ENCODE measurements at places on chromosomes 3 and 15.
A peak's percentile ranks its signal among the peaks of the same experiment; 100 is the strongest.

DNA sequence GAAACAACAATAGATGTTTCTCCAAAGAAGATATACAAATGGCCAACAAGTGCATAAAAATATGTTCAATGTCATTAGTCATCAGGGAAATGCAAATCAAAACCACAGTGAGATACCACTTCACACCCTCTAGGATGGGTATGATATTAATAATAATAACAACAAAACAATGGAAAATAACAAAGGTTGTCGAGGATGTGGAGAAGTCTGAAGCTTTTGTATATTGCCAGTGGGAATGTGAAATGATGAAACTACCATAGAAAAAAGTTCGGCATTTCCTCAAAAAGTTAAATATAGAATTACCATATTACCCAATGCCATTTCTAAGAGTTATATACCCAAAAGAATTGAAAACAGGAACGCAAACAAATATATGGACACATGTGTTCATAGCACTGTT lies 10.8 kb downstream of the BHLHE40 start:
- DNase-seq: no peak

DNA sequence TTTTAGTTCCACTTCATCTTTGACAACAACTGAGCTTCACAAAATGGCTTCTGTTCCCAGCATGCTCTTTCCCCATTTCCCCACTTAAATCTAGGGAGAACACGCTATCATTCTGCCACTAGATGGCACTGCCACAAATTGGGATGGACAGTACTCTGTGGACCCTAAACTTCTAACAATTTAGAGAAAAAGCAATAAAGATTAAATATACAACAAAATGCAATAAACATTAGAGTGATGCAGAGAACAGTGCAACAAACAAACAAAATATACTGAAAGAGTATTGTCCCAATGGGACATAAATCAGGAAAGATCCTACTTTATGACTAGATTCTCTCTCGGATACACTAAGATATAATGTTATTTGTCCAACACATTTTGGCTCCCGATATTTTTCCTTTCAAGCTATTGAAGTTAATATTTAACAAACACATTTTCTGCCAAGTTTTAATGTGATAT lies 169.7 kb upstream of the TMCO5A start:
- peak; percentile 11 for DNase-seq

- DNase-seq: no peak
Measured at GRCh38 chr3:152486364-152486763, 217.6 kb downstream of the MBNL1 start.

DNA sequence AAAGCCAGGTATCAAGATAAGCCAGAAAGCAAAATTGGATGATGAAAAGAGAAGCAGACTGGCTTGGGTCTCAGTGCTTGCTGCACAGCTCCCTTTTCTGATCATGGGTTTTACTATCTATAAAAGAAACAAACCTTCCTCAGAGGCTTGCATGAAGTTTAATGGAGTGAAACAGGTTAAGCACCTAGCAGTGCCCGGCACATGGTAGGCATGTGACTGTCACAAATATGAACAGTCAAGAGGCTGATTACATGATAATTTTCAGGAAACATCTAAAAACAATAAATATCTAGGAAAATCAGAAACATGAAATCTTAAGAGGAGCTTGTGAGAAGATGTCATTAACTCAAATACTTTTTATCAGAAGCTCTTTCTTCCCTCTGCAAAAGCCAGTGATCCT lies 519.2 kb downstream of the EPHB1 start:
- no peak for DNase-seq

DNA sequence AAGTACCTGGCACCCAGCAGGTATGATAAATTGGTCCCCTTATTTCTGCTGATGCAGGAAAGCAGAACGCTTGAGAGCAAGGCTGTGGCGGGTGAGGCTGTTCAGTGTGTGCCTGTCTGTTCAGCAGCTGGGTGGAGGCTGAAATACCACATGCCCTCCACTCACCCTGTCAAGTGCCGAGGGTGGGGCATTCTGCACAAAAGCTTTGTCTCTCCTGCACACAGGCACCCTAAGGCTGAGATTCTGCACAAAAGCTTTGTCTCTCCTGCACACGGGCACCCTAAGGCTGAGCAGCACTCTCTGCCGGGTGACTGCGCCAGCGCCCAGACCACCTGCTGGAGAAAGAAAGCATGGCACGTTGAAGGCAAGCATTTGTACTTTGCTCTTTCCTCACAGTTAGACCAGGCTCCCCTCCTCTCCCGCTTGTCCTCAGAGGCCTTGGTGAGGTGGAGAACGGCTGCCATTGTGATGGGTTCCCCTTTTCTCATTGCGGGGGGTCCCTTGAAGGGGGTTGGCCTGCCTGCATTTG lies 97.5 kb downstream of the BDH1 start:
- DNase-seq: no peak

GRCh38 chr3:132034097-132034485 lies 723 bp downstream of the CPNE4 start:
- no peak for DNase-seq

- peak; percentile 82 for DNase-seq
Measured at GRCh38 chr3:48130321-48130904, 57.8 kb downstream of the CDC25A start.

GRCh38 chr3:178455226-178455625 lies 81.0 kb upstream of the KCNMB2 start:
- DNase-seq: no peak

- DNase-seq: no peak
Measured at GRCh38 chr3:100024520-100025303, 89.6 kb downstream of the FILIP1L start.

DNA sequence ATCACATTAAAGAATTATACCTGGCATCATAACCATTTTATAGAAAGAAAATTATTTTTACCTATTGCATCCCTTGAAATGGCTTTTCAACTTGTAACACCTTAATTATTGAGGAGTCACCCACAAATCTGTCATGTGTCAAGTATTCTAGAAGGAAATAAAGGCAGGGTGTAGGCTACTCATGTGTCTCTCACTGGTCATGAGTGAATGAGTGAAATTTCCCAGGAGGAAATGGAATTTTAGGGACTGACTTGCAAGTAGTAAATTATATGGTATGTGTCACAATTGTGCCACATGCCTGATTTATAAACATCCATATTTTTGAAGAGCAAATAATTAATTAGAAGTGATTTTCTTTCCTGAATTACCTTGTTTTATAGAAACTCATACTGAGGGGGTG lies 310.5 kb upstream of the ADAMTS9 start:
- no peak for DNase-seq

All from brain pericyte (primary cell).